Fibroblast of skin of left biceps (primary cell): ENCODE measurements at places on chromosomes 11 and 22.

DNA sequence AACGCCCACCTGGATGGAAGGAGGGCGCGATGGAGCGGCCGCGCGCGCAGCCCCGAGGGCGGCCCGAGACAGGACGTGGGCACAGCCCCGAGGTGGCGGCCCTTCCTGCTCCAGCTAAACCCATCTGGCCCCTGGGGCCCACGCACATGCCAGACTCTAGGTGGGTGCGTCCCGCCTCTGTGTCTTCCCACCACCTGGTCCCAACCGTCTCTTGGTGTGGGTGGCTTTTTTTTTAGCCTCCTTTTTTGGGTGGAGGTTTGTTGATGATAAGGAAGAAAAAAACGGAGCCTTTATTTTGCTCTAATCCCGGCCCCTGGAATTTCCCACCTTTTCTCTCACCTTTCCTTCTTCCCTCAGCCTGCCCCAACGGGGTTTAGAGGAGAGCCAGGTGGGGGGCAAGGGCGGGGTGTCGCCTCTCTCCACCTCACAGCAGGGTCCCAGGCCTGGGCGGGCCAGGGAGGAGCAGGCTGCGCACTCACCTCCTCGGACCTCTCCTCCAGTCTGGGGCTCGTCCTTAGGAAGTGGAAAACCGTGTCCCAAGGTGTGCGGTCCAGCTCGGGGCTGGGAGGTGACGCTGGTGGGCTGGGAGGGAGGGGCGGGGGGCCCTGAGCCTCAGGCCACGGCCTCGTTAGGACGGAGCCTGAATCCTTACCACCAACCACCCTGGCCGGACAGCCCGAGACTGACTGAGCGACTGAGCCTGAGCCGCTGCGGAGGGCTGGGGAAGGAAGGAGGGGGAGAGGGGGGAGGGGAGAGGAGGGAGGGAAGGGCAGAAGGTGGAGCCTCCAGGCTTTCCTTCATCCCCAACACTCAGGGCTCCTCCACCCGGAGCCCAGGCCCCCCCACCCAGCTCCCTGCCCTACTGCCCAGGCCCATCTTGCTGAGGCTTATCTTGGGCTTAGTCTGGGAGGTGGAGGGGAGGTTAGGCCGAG, at the start of gene SOX10:
SOX10 (minus strand) TSS at position 696 of the 932 bp plus-strand sequence. CDS start 771 bp downstream, outside the sequence.
- no peak for DNase-seq

GRCh38 chr11:6129011-6129410, 21.5 kb downstream of the OR56B4 start:
- no peak for DNase-seq

DNA sequence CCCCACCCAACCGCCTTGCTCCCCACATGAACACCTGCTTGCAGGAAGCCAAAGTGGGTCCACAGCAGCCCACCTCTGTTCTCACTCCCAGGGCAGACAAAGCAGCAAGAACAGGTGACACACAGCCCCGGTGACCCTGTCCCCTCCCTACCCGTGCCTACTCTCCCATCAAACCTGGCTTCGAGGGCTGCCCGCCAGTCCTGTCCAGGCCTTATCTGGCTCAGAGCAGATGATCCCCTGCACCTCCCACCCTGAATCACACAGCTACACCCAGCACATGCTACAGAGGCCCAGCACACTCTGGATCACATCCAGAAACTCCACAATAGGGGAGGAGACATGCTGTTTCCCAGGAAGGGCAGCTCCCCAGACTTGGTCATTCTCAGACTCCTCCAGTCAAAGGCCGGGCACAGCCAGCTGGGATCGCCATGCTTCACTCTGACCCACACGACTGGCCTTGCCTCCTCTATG, 6.2 kb upstream of the RGL4 start:
- no peak for DNase-seq

GRCh38 chr22:38397189-38398085, 57.6 kb downstream of the KCNJ4 start:
- DNase-seq: no peak

DNA sequence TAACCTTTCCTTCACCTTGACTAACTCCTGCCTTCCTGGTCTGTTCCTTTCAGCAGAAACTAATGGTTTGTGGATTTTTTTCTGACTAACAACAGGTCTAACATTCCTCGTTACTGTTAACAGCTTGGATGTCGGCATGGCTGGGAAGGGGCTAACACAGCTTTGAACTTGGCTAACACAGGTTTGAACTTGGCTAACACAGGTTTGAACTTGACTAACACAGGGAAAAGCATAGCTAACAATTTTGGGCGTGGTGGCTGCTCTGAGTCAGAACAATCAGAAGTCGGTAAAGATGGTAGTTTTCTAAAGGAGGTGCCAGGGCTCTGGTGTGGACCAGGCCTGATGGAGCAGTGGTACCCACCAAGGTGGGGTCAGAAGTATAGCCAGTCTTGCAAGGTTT, 16.1 kb downstream of the MIAT start:
- no peak for DNase-seq

DNA sequence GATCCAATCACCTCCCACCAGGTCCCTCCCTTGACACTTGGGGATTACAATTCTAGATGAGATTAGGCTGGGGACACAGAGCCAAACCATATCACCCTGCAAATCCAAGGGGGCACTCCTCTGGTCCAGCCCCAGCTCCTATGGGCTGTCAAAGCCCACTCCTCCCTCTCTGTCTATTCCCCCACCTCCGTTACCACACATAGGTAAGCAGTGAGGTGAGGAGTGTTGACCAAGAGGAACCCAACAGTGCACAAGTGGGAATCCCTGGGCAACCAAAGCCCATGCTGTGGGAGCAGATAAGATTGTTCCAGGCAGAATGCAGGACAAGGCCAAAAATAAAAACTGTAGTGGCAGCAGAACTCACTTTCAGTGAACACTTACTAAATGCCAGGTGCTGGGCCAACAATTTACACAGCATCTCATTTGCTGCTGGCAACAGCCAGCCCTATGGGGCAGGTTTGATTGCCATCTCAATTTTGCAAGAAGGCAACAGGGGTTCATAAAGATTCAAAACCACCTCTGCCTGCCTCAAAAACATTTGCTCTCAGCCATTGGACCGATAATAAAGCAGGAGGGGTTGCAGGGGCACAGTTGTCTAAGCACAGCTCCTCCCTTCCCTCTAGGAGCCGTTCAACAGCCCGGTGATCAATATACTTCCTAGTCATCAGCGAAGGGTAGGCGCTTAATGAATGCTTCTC, 8.9 kb downstream of the SDF2L1 start:
- no peak for DNase-seq

GRCh38 chr22:48042621-48043395, 1280.4 kb downstream of the TBC1D22A start:
- no peak for DNase-seq

GRCh38 chr11:1832211-1832919, 2.4 kb upstream of the SYT8 start:
- no peak for DNase-seq

DNA sequence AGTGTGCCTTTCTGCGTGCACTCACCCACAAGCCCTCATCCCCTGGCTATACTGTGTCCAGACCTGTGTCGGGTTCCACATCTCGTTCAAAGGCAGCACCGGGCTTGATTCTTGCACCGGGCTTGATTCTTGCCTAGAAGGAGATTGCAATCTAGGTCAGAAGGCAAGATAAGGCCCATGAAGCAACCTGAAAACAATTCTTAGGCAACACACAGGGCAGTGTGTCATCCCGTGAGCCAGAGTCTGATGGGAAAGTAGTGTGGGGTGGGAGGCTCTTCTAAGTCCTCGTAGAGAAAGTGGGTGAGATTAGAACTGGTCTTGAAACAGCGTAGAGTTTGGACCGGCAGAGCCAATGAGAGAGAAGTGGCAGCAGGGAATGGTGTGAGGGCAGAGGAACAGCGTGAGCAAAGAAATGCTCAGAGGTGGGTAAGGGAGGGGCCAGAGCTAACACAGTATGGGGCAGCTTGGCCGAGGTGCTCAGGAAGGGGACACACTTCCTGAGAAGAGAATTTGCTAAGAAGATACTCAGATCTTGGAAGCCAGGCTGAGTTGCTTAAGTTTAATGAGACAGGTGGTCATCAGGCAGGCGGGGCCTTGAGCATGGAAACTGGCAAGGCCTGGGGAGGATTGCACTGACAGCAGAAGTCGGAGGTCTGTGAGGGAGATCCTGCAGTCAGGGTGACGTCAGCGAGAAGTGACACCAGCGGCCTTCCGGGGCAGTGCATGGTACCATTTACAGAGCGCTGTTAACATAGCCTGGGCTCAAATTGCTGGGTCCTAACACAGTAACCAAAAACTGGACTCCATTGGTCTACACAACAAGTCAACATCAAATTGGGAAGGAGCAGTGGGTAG, 40.7 kb upstream of the DKK3 start:
- DNase-seq: no peak

DNA sequence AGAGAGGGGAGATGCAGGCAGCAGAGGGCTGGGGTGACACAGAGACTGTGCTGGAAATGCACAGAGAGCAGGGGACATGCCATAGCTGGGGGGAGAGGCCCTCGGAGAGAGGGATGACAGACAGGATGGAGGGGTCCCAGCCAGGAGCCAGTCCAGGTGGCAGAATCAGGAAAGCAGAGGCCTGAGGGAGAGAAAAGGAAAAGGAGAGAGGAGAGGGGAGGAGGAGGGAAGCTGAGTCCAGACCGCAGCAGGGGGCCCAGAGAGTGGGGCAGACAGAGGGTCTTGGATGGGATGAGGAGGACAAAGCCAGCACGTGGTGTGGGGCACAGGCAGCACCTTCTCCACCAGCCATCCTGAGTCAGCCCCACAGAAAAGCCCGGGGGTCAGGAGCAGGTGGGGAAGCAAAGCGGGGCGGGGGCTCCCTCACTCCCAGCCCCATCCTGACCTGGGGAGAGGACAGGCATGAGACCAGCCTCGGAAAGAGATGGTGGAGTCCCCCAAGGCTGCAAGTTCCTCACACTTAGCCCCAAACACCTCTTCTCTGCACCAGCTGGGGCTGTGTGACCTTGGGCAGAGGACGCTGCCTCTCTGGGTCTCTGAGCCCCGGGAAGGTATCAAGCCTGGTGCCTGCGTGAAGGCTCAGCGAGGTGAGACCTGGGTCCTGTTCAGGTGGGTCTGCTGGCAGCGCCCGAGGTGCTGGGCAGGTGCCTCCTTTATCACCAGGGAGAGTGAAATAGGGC, 48.0 kb downstream of the IGLL1 start:
- no peak for DNase-seq
